ENCODE measurements at places on chromosomes 5 and 9.

- no peak for DNase-seq
These were observed 84.8 kb downstream of the RAD23B start for GRCh38 chr9:107367727-107368502.

DNA sequence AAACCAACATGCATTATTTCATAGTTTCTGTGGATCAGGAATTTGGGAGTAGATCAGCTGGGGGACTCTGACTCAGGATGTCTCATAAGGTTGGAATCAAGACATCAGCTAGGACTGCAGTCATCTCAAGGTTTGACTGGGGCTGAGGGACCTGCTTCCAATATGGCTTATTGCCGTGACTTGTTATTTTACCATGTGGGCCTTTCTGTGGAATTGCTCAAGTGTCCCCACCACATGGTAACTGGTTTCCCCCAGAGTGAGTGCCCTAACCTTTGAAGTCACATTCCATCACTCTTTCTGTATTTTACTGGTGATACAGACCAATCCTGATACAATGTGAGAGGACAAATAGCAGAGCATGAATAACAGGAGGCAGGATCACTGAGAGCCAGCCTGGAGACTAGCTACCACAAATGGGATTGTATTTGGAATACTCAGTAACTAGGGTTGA lies 70.2 kb upstream of the ELL2 start:
- DNase-seq = no peak

DNA sequence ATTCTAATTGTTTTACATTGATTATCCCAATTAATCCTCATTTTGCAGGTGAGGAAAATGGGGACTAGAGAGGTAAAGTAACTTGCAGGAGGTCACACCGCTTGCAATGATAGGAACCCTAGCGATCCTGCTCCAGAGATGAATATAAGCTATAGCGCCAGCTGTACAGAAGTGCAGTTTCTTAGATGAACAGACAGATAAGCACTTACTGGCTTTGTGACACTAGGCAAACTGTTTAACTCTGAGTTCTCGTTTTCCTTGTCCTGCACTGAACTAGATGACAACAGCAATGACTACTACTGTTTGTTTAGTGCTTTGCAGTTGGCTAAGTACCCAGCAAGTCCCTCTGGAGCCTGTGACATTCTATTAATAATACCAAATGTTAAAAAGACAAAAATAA lies 11.1 kb downstream of the LHX6 start:
- no peak for DNase-seq

- DNase-seq = no peak
These were observed 171.4 kb downstream of the NIPBL start for GRCh38 chr5:37047947-37048346.

- no peak for DNase-seq
These were observed 25.5 kb downstream of the EGR1 start for GRCh38 chr5:138490648-138491283.

DNA sequence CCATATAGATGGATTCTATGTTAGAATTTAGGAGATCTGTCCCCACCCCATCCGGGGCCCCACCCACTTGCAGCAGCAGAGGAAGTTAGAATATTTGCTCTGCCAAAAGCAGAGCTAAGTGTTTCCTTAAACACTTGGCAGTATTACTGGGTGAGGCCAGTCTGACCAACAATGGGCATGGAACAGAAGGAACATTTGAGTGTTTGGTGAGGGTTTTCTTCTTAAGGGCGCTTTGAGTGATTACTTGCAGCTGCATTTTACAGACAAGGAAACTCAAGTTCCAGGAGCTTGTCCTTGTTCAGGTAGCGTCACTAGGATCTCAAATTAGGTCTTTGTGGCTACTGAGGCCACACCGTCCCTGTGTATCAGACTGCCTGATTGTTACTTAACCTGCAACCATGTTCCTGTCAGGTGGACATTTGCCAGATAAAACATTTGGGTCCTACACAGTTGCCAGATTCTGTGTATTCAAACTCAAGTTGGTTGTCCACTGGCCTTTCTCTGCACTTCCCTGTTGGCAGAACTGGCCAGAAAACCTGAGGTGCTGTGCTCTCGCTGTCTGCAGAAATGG lies 59.3 kb downstream of the SLC46A2 start:
- no peak for DNase-seq

GRCh38 chr5:119333421-119333851 lies 22.4 kb upstream of the TNFAIP8 start:
- no peak for DNase-seq

- no peak for DNase-seq
These were observed 457.0 kb downstream of the PDE4D start for GRCh38 chr5:59436364-59437148.

GRCh38 chr5:38678076-38678475 lies 121.6 kb upstream of the LIFR start:
- DNase-seq = no peak

DNA sequence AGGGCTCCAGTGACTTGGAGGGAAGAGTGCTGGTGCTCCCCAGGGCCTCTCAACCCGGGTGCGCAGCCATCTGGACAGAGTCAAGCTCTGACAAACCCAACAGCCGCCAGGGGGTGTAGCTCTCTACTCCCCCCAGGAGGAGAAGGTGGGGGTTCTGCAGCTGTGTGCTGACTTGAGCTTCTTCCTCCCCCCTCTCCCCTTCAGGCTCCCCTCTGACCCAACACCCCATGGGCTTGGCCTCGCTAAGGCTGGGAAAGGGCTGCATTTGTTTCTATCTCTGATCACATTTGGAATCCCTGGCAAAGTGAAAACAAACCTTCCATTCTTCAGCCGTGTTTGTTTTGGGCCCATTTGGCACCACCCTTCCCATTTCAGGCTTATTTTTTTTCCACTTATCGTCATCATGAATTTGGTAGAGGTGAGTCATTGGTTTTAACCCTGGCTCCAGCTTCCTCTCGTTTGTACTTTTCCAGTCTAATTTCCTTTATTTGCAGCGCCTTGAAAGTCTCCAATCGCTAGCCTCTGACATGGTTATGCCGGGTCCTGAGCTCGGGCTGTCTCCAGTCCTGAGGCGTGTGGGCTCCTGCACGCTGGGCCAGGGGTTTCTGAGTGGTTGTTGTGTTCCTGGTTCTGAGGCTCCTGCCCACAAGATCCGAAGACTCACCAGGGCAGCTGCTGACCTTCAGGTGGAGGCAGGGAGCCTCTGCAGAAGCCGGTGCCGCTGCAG lies 36.1 kb downstream of the DAP start:
- DNase-seq = no peak

- DNase-seq = no peak
These were observed 1076.7 kb downstream of the NR2F1-AS1 start for GRCh38 chr5:92504346-92504745.
